Psoas muscle (tissue), 8 donors: ENCODE measurements at places on chromosomes 7 and 10. TPM values are rescaled to one million over a fixed set of nuclear protein-coding genes. Genes with fewer than 3 reads are reported as not detected.

Gene DENND2A
- total RNA-seq, result 3.8 TPM

- peak; percentile 88 for DNase-seq
Observed at GRCh38 chr7:151631953-151632749, 112.5 kb upstream of the RHEB start.

DNA sequence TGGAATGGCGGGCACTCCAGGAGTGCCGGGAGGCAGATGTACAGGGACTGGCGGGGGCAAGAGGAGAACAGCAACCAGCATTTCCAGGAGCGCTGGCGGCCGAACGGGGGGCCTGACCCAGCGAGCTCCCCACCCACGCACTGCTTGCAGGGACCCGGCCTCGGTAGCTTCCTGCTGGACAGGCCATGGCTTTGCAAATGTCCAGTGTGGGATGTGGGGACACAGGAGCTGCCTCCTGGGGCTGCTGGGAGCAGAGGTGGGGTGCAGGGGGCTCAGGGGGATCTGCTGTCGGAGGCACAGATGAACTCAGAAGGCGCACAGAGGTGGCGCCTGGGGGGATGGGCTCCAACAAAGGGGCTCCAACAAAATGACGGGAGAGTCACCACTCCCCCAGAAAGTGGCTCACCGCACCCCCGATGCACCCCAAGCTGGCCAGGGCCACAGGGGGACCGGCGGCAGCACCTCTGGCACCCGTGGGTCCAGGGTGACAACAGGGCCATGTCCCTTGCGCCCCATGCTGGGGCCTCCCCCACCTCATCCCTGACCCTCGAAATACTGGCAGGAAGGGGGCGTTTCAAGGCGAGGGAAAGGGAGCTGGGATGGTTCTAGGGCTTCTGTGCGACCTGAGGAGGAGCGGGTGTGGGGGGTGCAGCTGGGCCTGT, 41.1 kb downstream of the AP5Z1 start:
- no peak for DNase-seq

DNA sequence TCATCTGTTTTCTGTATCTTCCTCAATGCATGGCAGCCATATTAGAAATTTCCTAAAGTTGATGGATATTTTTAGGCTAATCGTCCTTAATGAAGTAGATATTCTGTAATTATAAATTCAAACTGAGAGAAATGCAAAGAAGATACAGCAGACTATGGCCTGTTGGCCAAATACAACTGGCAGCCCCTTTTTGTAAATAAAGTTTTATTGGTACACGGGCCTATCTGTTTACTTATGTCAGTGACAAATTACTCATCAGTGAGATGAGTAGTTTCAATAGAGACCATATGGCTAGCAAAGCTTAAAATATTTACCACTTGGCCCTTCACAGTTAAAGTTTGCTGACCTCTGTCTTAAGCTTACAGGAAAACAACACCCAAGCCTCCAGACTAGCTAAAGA, 112.3 kb downstream of the HTR7 start:
- no peak for DNase-seq

DNA sequence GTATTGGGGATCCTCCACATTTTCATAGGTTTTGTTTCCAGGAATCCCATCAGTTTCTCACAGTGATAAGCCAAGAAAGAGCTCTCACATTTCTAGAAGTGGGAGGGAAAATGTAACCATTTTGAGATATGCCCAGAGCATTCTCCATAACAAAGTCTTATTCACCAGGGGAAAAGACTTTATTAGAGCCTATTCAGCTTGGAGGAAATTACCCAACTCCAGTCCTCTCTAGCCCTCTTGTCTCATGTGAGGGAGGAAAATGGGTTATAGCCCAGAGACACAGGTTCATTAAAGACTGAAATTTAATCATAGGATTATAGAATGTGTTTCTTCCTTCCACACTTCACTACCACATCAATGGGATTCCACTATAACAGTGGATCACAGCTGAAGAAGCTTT, 61.6 kb upstream of the DYNC1I1 start:
- no peak for DNase-seq

DNA sequence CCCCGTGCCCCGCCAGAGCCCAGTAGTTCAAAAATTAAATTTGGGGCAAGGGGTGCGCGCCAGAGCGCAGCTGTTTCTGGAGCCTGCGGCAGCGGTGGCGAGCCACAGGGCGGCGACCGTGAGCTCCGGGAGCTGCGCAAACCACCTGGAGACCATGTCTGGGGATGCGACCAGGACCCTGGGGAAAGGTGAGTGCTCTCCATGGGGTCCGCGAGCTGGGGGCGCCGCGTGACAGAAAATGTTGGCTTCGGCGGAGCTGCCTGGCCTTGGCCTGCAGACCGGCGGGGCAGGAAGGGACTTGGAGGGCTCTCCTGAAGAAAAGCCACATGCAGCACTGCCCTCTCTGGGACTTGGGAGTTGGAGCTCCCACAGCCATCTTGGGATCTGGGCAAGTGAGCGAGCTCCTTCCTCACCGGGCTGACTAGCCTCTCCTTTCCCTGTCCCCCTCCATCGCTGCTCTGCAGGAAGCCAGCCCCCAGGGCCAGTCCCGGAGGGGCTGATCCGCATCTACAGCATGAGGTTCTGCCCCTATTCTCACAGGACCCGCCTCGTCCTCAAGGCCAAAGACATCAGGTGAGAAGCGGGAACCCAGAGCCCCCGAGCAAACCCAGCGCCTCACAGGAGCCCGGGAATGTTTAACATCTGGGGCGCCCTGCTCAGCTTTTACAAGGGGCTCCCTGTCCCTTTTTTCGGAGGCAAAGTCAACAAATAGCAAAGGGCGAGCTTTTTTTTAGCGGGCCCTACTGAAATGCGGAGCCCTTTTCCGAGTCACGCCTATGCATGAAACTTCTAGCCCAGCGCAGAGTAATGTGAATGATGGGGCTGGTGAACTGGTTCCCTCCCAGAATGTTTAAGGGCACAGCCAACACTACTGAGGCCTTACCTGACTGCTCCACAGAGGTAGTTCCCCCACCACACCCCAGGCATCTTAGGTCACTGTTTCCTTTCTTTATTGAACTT, 6.1 kb downstream of the GSTO2 start:
- peak; percentile 61 for DNase-seq

DNA sequence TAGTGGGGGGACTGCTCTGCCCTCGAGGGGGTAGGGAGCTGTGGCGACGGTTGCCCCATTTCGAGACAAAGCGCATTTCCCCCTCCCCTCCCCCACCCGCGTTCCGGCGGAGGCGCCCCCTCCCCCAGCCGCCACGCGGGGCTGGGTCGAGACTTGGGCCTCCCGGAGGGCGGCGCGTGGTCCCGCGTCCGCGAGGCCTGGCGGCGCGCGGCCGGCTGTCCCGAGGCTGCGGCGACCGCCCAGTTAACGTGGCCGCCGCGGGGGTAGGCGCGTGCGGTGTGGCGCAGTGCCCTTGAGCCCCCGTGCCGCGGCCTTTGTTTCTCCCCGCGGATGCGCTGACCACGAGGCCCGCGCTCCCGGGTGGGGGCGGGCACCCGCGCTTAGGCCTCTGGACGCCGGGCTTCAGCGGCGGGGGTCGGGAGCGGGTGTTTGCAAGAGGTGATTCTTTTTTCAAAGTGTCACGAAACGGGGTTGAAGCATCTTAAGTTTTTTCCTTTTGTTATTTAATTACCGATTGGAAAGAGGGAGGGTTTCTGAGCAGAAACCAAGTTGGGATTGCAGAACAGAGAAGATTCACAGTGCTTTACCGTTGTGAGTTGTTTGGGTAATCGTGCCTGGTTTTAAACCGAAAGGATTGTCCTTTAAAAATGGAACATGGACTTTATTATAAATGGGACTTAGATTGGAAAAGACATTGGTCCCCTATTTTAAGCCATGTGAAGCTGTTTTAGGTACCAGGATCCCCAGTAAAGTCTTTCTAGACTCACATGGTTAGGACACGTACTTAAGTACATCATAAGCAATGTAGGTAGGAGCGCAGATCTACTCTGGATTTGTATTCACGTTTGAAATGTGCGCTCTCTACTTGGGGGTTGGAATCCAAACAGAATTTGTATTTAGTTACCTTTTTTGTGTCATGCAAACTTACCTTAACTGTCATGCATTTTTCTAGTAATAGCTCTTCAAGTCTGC, 760 bp downstream of the CBX3 start:
- peak; percentile 62 for DNase-seq

DNA sequence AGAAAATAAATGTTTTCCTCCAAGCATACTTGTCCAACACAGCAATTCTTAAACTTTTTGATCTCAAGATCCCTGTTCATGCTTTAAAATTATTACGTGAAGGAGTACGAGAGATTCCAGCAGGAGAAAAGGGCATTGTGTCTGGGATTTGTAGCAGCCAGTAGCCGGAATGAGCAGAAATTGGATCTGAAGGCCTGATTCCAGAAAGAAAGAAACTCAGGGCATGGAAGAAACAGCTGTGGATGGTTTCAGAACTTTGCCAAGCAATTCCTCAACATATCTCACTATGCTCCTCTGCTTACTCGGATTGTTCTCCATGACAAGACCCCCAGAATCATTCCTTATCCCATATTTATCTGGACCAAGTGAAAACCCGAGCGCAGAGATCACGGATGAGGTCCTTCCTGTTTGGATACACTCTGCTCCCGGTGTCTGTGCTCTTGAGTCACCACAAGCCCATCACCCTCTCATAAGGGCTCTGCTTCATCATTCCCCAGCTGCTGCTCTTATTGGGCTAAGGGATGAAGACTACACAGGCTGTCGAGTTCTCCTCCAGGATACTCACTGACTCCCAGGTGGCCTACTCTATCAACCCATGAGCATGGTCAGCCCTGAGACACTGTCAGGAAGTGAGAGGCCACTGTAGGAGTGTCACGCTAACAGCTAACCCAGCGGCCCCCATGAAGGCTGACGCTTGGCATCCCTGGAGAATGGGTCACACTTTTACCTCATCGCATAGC, 121.0 kb upstream of the LANCL2 start:
- no peak for DNase-seq
